ENCODE measurements at places on chromosomes 3 and 15.

DNA sequence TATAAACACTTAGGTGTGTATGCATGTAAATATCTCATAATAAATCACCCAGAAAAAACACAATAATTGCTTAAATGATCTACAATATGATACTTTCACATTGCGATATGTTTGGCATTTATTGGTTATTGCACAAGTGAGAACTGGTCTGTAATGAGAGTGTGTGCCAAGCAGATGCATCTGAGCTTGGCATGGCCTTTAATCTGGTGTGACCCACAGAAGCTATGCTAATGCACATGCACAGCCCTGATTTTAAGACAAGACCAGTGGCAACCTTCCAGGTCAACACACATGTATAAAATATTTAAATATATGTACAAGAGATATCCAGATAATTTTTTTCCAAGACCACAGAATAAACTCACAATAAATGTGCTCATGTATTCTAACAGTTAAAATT is 42.7 kb downstream of the C2CD4A start:
- no peak for DNase-seq

DNA sequence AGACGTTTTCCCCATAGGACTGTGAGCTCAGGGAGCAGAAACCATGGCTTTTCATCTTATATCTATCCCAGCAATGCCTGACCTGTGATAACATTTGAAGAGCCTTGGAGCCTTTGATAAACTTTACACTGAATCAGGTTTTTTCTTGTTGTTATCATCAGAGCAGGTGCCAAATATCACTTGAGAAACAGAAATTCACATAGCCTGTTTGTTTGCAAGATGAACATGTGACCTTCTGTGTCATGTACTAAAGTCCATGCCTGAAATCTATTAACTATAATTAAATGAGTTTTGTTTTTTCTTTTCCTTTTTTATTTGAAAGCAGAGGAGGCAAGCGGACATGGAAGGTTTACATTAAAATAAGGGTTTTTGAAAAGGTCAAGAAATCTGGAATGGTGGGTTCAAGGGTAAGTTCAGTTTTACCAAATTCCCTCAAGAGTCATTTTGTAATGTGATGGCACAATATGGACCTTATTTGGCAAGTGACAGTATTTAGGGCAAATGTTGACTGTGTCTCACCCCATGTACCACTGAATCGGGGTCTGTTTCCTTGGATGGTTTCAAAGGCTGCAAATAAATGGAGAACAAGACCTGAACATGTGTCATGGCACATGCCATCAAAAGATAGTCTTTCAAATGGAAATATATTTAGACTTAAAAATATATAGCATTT is 90.7 kb downstream of the NEK10 start:
- no peak for DNase-seq

DNA sequence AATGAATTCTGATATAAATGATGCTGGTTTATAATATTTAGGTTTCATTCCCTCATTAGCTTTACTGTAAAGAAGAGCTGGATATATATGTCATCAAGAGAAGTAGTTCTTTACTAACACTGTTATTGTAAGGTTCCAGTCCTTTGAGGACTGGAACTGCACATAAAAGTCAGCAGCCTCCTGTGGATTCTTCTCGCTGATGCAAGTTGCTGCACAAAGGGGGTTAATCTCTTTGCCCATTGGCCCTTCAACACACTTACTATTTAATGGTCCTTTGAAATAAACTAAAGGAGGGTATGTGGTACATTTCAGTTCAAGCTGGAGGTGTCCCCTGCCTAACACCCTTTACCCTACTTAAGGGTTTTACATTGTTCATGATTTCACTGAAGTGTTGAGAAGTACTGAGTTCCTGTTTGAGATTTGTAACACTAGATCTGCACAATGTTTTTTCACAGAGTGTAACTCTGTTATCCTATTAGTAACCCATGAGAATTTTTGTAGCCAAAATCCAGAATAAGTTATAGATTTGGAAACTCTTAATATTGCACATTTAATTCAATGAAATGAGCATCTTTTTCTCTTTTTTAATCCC is 43.9 kb downstream of the NR2C2 start:
- DNase-seq = no peak

DNA sequence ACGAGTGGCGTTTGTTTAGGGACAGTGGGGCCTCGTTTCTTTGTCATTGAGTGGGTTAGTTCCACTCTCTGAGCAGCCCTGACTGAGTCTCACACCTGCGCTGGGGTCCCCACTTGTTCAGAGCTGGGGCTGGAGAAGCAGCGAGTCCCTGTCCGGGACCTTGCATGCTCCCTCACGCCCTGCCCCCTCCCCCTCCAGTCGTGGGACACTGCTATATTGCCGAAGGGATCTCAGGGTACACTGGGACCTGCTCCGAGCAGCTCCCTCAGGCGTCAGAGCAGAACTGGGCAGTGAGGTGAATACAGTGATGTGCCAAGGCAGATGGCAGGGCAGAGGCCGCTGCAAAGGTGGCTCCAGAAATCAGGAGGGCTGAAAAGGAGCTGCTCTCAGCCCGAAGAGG is 59.9 kb upstream of the KLF13 start:
- no peak for DNase-seq

DNA sequence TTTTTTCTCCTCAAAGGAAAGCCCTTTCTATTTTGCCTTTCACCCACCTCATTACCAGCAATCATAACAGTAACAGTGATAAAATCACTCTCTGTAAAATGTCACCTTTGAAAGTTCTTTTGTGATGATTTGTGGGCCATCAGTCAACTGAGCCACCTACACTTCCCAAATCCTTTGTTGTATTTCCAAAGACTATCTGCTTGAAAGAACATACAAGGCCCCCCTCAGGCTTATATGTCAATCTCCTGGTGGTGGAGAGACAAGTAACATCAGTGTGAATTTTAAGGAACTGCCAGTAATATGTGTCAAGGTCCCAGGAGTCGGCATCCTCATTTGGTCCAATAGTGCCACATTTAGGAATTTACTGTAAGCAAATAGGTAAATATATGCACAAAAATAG is 161.1 kb upstream of the EOMES start:
- DNase-seq = no peak

DNA sequence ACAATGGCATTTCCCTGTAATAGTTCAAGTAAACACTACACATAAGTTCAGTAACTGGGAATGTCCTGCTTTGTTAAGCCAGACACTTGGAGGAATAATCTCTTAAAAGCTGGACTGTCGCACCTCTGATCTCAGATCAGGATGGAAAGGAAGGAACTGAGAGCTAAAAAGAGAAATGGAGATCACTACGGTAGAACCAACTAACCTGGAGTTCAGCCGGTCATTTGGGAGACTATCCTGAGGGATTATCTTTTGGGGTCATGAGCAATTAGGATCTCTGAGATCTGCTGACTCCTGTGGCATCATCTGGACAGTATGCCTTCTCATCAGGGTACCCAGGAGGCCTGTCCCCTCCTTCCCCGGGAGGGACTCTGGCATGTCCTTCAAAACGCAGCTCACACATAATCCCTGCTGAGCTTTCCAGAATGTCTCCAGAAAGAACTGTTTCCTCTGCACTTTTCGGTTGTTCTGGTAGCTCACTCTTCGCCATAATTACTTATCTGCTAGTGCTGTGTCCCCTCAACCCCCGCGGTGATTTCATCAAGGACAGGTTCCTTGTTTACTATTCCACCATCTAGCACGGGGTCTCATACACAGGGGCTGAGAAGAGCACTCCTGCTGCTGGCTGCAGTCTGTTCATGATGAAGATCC is 115.6 kb downstream of the SENP2 start:
- no peak for DNase-seq

GRCh38 chr3:37826933-37827332 is 34.7 kb upstream of the CTDSPL start:
- no peak for DNase-seq

GRCh38 chr3:56787784-56788256 is 13.9 kb downstream of the ARHGEF3 start:
- DNase-seq = no peak

- DNase-seq = no peak
Observed at GRCh38 chr15:91609966-91610365, 243.5 kb upstream of the SLCO3A1 start.

GRCh38 chr3:178454726-178455125 is 81.5 kb upstream of the KCNMB2 start:
- no peak for DNase-seq

DNA sequence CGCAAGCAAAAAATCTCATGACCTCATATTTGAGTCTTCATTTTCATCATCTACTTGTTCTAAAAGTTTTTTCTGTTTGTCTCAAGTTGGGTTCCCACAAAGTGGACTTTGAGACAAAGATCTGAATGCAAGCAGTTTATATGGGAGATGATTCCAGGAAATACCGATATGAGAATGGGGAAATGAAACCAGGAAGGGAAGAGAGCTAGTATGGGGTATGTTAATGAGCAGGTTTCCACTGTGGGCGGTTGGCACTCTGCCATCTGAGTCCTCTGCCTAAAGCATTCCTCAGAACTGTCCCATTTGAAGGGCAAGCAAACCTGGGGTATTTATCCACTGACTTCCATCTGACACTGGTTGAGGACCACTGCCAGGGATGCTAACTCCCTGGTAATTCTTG is 8.8 kb downstream of the ADPRH start:
- DNase-seq = peak; percentile 15

GRCh38 chr3:123327956-123328850 is 120.7 kb downstream of the ADCY5 start:
- DNase-seq = no peak

DNA sequence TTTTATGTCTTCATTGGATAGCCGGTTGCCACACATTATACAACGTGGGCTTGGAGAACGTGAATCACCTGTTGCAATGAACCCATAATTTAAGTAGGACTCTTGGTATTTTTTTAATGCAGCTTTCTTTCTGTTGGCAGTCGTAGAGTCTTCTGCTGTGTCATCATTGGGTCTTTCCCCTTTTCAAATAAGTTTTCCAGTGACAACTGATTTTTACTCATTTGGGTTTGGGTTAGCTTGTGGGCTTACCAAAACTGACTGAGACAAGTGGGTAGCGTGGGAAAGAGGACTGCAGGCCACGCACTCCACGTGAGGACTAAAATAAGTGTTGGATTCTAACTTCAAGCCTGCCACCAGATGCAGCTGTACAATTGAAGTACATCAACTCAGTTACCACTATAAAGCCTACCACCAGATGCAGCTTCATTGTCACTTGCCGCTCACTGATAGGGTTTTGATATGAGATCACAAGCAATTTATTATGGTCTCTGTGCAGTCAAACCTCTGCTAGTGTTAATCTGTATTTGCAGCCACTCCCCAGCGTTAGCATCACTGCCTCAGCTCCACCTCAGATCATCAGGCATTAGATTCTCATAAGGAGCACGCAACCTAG is 6.4 kb upstream of the CAPN7 start:
- no peak for DNase-seq

- no peak for DNase-seq
Observed at GRCh38 chr3:46994801-46995731, 15.6 kb downstream of the NBEAL2 start.

- DNase-seq = no peak
Observed at GRCh38 chr3:9809239-9809614, 835 bp upstream of the TTLL3 start.

GRCh38 chr3:101146946-101147345 is 153.7 kb upstream of the ABI3BP start:
- no peak for DNase-seq

DNA sequence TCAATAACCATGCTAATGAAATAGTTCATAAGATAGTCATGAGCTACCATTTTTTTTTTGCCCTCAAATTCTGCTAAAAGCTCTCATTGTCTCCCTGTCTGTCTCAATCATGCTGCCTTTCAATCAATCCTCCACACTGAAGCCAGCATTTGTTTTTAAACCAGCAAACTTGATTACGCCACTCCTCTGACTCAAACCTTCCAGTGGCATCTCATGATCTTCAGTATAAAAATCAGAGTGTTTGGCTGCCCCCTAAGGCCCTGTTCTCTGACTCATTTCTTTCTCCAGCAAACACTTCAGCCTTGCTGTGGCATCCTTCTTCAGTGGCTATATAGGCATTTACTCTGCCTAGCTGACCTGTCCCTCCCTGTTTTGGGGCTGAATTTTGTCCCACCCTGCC is 36.0 kb upstream of the EOMES start:
- DNase-seq = no peak

- DNase-seq = no peak
Observed at GRCh38 chr15:41561104-41561776, 2.2 kb downstream of the TYRO3 start.

- DNase-seq = no peak
Observed at GRCh38 chr3:61832375-61833229, 271.2 kb downstream of the PTPRG start.

GRCh38 chr3:156456771-156457224 is 98.1 kb downstream of the SSR3 start:
- DNase-seq = no peak

DNA sequence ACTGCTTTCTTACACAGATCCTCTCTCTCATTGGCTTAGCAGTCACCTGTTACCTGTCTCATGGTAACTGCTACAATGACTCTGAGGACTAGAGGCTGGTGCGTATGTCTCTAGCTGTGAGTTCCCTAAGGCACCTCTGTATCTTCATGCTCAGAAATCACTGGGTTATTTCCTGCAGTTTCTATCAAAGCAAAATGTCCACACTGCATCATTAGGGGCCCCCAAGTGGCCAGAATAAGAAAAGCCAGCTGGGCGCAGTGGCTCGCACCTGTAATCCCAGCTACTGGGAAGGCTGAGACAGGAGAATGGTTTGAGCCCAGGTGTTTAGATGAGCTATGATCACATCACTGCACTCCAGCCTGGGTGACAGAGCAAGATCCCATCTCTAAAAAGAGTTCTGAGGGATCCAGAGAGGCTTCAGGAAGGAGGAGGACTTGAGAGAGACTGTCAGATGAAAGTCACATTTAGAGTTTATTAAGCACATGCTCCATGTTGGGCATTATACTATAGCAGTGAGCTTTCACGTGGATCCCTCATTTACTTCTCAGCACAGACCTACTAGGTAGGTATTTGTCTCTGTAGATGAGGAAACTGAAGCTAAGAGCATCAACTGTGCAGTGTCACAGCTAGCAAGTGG is 2.3 kb upstream of the VPS18 start:
- no peak for DNase-seq

GRCh38 chr15:66900586-66901310 is 164.7 kb upstream of the SMAD3 start:
- no peak for DNase-seq

- peak; percentile 65 for DNase-seq
Observed at GRCh38 chr15:90143166-90143655, 40.9 kb upstream of the IDH2 start.

DNA sequence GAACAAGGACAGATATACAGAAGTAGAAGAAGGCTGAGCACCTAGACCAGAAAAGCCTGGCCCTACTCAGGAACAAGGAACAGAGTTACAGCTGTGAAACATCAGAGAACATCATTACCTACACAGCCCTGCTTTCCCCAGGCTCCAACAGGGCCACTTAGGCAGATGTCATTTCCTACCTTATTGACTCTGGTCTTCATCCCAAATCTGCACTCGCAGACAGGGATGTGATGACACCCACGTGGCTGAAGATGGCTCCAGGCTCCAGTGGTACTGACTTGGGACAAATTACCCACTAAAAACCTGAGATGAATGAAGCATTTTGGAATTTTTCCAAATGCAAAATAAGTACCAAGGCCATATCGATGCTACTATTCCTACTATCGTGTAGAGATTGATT is 18.0 kb upstream of the SSUH2 start:
- no peak for DNase-seq

All from stimulated activated CD4-positive, alpha-beta T cell treated with anti-CD3 and anti-CD28 coated beads, Interleukin-4, amount 100 ng/mL, for 1 hour (primary cell).